Motor neuron (in vitro differentiated cells): ENCODE measurements at places on chromosomes 11 and 22. TPM values are rescaled to one million over a fixed set of nuclear protein-coding genes. Genes with fewer than 3 reads are reported as not detected.

GRCh38 chr11:122769126-122769780 is 69.0 kb upstream of the CRTAM start:
- ATAC-seq, result no peak

- ATAC-seq, result no peak
Measured at GRCh38 chr11:103995896-103996295, 40.5 kb upstream of the DDI1 start.

DNA sequence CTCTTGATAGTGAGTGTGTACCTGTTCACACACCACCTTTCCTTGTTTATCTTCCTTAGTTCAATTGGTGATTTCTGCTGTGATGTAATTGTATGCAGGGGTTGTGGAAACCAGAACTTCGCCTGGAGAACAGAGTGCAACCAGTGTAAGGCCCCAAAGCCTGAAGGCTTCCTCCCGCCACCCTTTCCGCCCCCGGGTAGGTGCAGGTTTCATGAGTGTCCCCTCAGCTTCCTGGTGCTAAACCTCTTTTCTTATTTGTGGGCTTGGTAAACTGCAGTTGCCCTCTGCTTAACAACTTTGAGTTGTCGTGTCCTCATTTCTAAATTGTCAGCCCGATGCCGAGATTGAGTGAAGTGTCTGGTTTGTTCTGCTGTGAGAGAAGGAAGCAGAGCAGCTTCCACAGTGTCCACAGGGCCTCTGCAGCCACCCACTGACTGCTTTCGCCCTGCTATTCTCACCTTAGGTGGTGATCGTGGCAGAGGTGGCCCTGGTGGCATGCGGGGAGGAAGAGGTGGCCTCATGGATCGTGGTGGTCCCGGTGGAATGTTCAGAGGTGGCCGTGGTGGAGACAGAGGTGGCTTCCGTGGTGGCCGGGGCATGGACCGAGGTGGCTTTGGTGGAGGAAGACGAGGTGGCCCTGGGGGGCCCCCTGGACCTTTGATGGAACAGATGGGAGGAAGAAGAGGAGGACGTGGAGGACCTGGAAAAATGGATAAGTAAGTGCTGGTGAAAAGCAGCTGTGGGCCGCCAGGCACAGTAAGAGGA is 7.1 kb upstream of the GAS2L1 start:
- no peak for ATAC-seq

GRCh38 chr11:125968354-125968753 is 22.5 kb downstream of the VSIG10L2 start:
- ATAC-seq, result no peak

- ATAC-seq, result peak; percentile 31
Measured at GRCh38 chr22:21622011-21622918, 7.6 kb downstream of the YDJC start.

The PGA4 gene
- total RNA-seq, result 0.11 and 0.38 TPM in 2 replicates

GRCh38 chr11:134478611-134479010 is 66.6 kb upstream of the B3GAT1 start:
- no peak for ATAC-seq

The DERL3 gene
- 9.5 and 10.6 TPM in 2 replicates for total RNA-seq

The OR8U1 gene
- not detected in 2 replicates for total RNA-seq

GRCh38 chr11:72758690-72759389 is 6.6 kb upstream of the ARAP1 start:
- ATAC-seq, result peak; percentile 87

The CSF2RB gene
- total RNA-seq, result not detected in 2 replicates

GRCh38 chr11:32427935-32428664 is 7.2 kb downstream of the WT1 start:
- ATAC-seq, result no peak

GRCh38 chr11:126474220-126474619 is 118.7 kb downstream of the ST3GAL4 start:
- no peak for ATAC-seq

DNA sequence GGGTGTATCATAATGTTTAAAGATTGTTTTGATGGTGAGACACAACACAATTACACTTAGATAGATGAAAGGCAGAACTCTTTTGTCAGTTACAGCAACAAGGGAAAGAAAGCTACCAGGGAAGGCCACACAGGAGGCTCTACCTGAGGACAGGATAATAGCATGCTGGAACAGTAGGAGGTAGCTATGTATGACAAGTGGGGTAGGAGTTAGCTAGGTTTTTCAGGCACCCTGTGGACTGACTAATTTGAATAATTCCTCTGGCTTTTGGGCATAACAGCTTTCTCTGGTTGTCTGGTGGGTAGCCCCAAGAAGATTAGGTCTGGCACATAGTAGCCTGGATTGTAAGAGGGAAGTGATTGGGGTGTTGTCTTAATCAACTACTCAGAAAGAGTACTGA is 475.4 kb upstream of the CHORDC1 start:
- ATAC-seq, result no peak

GRCh38 chr22:32325811-32326237 is 31.8 kb upstream of the RFPL3 start:
- ATAC-seq, result no peak

GRCh38 chr11:122320671-122321070 is 204.7 kb upstream of the BLID start:
- peak; percentile 19 for ATAC-seq

DNA sequence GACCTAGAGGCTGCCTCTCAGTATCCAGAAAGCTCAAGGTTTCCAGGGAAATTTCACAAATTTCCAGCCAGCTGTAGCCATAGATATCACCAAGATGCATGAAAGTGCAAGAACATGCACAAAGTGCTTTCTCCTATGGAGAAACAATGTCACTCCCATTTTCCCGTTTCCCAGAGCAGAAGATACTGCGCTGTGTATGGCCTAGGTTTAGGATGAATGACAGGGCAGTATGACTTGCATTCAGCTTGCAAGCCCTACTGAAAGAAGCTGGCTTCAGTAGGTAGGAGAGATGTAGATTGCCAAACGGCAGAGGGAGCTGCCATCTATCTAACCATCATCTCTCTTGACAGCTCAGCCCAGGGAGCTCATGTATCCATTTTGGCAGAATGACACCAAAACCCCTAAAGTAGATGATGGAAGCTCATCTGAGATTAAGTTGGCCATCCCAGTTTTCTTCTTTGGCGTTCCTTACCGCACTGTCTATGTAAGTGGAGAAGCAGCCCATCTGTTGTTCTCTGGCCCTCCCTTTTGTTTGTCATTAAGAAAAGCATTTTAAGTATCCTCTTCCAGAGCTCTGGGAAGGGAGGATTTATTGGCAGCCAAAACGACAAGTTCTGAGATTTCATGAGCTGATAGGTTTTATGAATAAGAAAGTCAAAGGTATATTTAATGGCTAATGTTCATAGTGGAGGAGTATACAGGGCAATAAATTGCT is 4.6 kb downstream of the TECTA start:
- peak; percentile 39 for ATAC-seq
